C1 segment of cervical spinal cord (tissue), 14 donors: ENCODE measurements at places on chromosomes 2 and 18.
A peak's percentile ranks its signal among the peaks of the same experiment; 100 is the strongest.

DNA sequence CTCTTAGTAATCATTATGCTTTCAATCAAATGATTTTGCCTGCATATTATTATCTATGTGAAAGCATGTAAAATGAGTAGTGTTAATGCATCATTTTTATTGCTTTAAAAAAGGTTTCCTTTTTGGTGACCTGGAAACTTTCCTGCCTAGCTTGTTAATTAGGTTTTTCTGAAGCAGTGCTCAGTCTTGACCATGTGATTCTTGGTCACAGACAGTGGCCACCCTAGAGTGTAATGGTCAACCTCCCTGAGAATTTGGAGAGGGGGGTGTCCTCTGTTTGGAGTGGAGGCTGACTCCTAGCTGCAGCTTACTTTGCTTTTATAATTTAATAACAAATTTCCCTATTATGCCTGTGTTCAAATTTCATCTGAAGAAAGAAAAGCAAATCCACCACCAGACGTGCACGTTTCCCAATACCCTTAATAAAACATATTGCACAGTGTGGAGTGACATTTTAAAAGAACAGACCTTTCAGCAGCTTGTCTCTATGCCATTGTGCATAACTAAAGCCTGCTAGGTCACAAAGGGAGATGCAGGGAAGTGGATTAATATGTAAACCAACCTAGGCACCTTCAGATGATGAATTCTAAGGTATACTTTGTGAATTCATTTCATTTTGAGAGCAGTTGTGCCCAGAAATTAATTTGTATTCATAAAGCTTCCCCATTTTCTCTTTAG is 130.6 kb downstream of the RPRM start:
- DNase-seq = no peak

GRCh38 chr2:127025359-127026166 is 81.4 kb downstream of the BIN1 start:
- peak; percentile 72 for DNase-seq

DNA sequence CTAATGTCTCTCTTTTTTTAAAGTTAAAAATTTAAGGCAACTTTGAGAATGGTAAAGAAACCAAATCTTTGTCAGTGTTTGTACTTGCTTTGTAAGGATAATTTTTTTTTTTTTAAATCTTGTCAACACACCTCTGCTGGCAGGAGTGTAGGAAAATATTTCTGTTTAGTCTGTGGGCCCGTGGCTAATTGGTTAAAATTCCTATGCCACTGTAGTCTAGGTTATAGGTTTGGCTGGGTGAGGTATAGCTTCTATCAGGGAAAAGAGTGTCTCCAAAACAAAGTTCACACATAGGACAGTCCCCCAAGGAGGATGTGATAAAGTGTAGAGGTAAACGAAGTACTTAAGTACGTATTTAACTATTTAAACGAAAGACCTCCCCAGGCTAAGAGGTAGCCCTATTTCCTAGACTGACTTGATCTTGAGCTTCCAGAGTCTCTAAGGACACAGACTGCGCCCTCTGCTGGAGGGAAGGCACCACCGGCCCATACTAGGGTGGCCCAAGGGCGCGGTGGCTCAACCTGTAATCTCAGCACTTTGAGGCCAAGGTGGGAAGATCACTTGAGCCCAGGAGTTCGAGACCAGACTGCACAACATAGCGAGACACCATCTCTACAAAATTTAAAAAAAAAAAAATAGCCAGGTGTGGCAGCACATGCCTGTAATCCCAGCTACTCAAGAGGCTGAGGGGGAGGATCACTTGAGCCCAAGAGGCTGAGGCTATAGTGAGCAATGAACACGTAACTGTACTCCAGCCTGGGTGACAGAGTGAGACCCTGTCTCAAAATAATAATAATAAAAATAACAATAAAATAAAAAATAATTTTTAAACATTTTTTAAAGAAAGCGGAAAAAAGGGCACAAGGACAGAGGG is 8.9 kb downstream of the TEX44 start:
- DNase-seq = peak; percentile 54

DNA sequence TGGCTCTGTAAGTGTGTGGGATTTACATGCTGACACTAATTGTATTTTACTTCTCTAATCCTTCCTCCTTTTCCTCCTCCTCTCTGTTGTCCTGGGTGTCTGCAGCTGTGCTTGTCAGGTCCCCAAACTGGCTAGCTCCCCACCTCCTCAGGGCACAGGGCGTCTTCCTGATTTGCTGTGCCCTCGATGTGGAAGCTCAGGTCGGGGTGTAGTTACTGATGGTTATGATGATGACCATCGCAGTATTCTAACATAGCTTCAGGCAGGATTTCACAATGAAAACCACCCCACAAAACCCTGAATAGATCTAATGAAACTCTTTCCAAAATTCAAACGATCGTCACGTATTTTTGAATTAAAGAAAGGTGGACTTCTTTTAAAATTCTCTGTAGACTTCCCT is 428.4 kb downstream of the TGIF1 start:
- no peak for DNase-seq
